ENCODE measurements at places on chromosomes 3 and 15.

DNA sequence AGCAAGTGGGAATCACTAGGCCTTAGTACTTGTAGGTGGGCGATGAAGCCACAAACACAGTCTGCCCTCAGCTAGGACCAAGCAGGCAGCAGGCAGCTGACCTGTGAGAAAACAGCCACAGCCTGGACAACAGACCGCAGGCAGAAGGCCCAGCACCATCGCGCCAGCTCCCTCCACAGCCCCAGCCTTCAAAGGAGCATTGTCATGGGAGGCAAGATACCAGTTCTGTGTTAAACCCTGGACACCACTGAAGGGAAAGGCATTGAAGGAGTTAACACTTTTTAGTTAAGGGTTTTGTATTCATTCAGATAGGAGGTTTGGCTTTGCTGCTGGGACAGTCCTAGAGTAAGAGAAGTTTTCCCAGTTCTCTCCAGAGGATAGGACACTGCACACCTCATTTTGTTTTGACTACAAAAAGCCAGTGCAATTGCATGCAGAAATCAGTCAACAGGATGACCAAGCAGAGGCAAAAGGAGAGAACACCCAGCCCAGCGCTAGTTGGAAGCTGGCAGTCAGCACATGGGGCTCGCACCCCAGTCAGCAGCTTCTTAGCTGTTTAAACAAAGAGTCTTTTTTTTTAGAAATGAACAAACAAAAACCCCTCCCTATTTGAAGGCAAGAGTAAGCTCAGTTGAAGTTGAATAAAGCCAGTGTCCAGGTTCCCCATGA, 286.1 kb upstream of the TPM1 start:
- no peak for DNase-seq

DNA sequence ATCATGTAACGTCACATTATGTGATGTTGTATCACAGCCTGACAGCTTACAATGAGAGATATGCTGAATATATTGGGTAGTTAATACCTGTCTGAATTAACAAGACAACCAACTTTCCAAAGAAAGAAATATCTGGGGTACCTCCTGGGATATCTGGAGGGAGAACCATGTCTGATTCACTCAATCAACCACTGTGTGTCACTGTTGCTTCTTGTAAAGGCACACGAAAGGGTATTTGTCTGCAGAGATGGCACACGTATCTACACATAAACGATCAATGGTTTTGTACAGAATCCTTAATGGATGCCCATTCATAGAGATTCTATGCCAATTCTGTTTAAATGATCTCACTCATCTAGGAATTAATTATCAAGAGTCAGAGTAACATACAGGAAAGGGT, 252.1 kb upstream of the TMCO5A start:
- DNase-seq: no peak

GRCh38 chr3:46122091-46122490, 86.0 kb downstream of the CCR1 start:
- DNase-seq: no peak

- no peak for DNase-seq
Observed at GRCh38 chr3:37493485-37494080, 319.2 kb upstream of the LRRFIP2 start.

- no peak for DNase-seq
Observed at GRCh38 chr3:171878461-171879225, 35.5 kb downstream of the TMEM212 start.

GRCh38 chr3:24052446-24052845, 107.4 kb downstream of the NR1D2 start:
- DNase-seq: no peak

DNA sequence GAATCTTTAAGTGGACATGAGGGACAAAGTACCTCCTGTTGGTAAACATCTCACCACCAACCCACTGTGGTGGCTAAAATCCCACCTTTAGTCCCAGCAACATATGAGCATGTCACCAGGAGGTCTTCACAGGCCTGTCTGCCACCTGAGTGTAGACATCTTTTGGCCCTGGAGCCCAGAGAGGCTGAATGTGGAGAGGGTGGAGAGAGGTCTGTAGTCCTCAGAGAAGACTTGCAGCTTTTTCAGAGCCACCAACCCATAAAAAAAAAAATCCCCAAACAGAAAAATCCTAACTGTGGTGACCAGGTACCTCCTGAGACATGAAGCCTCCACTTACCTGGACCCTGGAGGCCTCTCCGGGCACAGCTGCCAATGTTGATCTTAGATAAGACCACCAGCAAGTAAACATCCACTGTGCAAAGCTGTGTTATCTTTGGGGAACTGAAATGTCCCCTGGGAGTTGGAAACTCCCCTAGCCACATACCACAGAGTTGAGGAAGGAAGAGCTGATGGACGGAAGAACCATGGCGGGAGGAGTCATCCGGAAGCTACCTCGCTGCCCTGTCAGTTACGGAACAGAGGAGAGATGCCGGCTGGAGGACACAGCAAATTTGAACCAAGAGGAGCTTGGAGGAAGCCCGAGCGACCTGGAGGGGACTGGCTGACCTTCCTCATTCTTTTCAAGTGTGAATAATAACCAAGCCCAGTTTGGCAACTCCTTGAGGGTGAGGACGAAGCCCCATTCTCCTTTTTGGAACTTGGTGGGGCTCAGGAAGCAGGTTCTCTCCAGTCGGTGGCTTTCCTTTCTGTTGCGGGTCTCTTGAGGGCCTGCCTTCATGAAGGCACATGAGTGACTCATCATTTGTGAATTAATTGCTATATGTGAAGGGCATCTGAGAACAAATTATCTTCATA, at the start of gene GHRL:
GHRL (minus strand) TSS at position 443 of the 915 bp plus-strand sequence. CDS start 2,767 bp downstream, outside the sequence.
- no peak for DNase-seq

DNA sequence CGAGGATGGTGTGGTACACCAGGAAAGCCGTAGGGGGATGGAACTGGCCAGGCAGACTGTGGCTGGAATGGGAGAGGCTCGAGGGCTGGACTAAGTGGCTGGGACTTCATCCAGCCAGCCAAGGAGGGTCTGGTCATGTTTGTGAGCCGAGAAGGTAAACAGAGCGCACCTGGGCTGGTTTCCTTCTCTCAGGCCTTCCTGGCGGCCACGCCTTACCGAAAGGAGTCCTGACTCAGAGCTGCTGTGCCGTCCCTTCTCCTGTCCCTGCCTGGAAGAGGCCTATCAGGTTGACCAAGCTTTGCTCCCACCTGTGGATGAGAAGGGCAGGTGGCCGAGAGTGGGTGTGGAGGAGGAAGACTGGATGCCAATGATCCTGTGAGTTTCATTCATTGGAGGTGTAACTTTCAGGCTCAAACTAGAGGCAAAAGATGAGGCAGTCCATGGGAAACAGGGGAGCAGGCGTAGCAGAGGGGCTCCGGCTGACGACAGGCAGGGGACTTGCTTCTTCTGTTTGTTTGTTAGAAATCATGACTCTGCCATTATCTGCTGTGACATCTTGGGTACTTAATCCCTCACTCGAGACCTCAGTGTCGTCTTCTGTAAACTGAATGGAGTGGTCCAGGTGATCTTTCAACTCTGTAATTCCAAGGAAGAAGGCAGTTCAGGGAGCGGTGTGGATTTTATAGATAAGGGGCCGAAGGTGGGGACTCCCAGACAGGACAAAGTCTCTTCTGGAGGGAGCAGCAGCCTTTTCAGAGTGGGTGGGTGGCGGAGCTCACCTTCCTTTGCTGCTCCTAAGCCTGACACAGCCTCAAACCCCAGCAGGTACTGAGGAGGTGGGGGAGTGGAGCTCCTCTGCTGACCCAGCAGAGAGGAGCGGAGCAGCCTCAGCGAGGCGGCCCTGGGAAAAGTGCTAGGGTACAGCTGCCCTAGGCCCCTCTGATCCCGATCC, 71.8 kb upstream of the GATM start:
- no peak for DNase-seq

GRCh38 chr3:56787784-56788256, 13.9 kb downstream of the ARHGEF3 start:
- no peak for DNase-seq

DNA sequence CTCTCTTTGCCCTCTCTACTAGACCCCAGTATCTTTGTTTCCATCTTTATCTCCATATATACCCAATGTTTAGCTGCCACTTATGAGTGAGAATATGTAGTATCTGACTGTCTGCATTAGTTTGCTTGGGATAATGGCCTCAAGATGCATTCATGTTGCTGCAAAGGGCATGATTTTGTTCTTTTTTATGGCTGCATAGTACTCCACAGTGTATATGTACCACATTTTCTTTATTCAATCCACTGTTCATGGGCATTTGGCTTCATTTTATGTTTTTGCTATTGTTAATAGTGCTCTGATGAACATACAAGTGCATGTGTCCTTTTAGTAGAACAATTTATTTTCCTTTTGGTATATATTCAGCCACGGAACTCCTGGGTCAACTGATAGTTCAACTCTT, 671.5 kb upstream of the GRM7 start:
- no peak for DNase-seq

GRCh38 chr15:99343881-99344551, 92.7 kb downstream of the LRRC28 start:
- DNase-seq: peak; percentile 7

- DNase-seq: no peak
Observed at GRCh38 chr3:188269040-188269439, 115.1 kb downstream of the LPP start.

- no peak for DNase-seq
Observed at GRCh38 chr3:178260887-178261565, 275.2 kb upstream of the KCNMB2 start.

- no peak for DNase-seq
Observed at GRCh38 chr3:157355276-157355675, 81.4 kb upstream of the PTX3 start.

DNA sequence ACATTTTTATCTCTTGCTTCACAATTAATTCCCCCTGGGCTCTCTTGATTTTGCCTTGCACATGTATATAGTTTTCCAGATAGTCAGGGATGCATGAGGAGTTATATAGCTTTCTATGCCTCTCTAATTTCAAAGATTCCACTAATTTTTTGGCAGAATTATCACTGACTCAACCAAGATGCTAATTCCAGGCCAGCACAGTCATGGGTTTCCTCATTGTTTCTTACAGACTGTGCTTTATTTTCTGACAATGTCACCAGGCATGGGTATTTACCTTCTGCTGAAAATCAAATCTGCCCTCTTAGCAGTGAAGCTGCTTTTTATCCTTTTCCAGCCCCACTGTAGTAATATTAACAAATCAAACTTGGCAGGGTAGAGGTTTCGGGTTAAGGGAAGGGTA, 1520.6 kb upstream of the CADM2 start:
- no peak for DNase-seq

GRCh38 chr3:157123621-157124020, 36.3 kb downstream of the CCNL1 start:
- DNase-seq: no peak

GRCh38 chr3:108126348-108126747, 35.5 kb upstream of the CD47 start:
- DNase-seq: no peak

DNA sequence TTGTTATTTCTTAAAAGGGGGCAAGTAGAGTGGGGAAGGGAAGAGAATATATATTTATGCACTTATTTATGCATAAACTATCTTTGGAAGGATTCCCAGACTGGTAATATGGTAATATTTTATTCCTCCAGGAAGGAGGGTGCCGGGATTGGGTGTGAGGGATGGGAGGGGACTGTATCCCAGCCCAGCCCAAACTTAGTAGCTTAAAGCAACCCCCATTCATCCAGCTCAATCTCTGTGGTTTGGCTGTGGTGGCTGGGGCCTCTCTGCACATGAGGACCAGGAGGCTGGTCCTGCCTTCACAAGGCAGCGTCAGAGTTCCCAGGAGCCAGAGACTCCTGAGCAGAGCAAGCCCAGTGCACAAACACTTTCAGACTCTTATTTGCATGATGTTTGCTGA, 48.4 kb downstream of the CCNL1 start:
- DNase-seq: no peak

DNA sequence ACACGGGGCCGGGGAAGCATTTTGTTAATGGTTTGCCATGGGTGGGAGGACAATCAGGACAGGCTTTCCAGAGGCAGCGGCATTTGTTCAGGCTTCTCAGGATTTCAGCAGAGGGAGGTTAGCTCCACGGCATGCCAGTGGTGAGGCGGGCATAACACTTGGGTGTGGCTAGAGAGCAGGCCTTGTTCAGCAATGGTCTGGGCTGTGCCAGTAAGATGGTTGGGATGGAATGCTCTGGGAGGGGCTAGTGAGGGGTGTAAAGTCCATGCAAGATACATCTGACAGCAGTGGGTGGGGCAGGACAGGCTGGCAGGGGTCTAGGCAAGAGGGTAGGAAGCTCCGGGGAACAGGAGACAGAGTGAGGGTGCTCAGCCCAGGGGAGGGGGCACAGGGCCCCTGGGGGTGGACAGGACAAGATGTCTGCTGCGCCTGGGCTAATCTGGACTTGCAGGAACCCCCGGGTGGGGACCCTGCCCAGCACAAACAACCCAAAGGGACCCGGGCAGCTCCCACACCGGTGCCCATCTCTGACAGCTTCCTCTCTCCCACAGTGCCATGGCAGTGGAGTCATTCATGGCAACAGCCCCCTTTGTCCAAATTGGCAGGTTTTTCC, 8.4 kb downstream of the TMEM43 start:
- DNase-seq: no peak

- DNase-seq: no peak
Observed at GRCh38 chr3:175433026-175433674, 574.0 kb downstream of the NAALADL2 start.

DNA sequence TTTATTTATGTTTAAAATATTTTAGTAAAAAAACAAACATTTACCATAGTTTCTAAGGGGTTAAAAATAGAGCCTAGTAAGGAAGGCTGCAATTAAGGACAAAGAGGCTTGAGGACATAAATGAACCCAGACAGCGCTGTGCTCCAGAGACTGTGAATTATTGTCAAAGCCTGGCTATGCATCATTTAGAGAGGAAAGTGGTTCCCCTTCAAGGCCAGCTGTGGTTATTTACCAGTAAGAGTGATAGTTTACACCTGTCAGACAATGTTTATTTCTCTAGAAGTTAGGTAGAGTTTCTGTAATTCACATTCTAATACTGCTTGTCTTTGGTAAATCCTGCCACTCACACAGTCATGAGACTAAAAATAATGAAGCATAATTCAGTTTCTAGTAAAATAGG, 32.4 kb upstream of the PIK3R4 start:
- DNase-seq: no peak

DNA sequence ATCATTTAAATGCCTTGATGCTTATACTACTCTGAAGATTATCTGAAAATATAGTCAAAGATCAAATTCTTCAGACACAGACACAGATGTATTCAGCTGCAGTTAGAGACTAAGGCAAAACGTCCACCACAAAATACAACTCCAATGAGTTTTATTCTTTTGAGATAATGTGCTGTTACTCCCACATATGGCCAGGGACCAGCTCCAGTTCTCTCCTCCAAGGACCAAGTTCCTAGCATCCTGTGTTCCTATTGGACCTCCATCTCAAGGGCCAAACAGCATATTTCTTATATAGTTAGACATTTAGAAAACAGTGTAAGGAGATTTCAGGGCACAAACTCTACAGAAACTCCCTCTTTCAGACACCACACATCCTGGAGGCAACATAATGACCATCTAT, 27.1 kb downstream of the IP6K1 start:
- DNase-seq: no peak

GRCh38 chr3:177357352-177358090, 160.2 kb upstream of the TBL1XR1 start:
- no peak for DNase-seq

DNA sequence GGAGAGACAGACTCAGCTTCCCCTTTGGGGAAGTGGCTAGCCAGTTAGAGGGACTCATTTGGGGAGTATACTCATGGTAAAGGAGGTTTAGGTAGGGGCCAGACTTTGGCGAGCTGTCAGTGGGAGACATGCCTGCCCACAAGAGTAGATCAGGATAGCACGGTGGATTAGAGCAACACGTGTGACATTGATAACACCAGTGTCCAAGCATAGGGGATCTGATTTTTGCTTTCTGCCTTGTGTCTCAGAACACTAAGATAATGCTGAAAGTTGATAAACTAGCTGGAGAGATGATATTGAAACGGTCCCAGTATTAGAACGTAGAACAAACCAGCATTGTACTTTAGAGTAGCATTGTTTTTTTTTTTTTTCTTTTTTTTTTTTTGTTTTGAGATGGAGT, 25.9 kb downstream of the MAP6D1 start:
- no peak for DNase-seq
